ENCODE measurements at places on chromosomes 2 and 18.

DNA sequence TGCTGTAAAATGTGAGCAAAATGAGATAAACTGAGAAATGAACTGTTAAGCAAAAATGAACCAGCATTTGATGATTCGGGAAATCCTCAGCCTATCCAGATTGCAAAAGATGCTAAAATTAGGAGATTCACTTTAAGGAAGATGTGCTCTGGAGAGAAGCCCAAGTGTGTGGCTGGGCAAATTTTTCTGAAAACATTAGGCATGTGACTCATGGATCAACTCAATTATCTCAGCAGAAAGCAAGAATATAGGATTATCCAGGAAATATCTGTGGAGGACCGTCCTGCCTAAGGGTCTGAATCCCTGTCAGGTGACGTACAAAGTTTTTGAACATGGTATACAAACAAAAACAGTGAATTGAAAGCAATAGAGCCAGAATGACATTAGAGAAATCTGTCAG lies 1268.3 kb upstream of the TMEFF2 start:
- no peak for DNase-seq

- no peak for DNase-seq
These were observed 2.6 kb downstream of the RAD51AP2 start for GRCh38 chr2:17515652-17516051.

DNA sequence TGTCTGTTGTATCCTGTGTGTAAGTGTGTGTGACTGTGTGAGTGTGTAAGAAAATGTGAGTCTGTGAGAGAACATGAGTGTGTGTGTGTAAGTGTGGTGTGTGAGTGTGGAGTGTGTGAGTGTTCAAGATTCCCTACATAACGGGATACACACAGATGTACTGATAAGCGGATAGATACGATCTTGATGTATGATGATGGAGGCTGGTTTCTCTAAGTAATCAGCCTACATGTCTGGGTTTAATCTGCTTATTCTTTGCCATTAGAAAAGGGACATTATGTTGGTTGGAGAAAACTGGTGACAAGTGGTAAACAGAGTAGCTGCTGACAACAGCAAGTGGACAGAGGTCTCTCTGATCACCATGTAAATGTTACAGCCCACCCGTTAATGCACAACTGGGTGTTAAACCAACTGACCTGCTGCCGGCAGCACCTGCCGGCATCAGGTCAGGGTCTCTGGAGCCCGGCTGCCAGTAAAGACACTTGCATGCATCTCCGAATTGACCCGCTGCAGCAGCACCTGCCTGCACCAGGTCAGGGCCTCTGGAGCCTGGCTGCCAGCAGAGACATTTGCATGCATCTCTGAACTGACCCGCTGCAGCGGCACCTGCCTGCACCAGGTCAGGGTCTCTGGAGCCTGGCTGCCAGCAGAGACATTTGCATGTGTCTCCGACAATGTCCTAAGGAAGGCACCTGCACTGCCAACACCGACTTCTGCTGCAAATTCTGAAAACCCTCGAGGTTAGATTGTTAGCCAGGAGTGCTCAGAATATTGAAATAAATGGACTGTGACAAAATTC lies 87.5 kb downstream of the MBP start:
- DNase-seq = no peak

DNA sequence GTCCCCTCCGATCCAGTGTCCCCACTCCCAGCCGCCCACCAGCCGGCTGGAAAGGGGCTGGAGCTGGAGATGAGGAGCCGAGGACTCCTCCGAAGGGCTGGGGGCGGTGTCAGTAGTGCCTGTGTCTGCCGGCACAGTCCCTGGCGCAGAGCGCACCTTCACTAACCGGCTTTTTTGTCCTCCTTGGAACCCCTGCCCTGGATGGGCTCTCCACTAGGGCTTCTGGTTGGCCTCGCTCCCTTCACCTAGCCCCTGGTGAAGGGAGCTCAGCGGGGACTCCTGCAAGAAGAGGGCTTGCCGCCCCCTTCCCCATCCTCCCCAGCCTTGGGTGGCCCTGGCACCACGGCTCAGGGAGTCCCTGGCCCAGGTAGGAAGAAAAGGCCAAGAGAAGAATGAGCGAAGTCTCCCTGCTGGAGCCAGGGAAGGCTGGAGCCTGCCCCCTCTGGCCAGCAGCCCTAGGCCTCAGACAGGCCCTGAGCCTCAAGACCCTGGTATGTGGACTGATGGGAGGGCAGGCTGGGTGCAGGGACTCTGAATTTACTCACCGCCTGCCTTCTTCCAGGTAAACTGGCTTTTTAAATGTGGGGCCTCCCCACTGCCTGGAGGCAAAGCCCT lies 570 bp upstream of the ECEL1 start:
- no peak for DNase-seq

Data from LNCaP clone FGC (cell line).